NCI-H1694 (cell line): ENCODE measurements at places on chromosomes 5 and 9.

GRCh38 chr5:33049842-33050241, 338.7 kb downstream of the NPR3 start:
- no peak for DNase-seq

DNA sequence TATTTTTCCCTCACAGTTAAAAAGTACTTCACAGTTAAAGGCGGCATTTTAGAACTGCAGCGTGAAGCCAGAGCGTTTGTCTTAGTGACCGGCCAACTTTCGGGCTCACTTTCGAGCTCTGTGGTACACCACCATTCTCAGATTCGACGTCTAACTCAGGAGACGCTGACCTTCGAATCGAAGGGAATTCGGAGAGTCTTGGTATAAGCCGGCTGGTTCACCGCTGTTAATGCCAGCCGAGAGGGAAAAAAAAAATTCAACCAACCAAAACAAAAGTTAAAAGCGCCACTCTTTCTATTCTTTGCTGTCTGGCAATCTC, 544 bp upstream of the SNX24 start:
- DNase-seq: no peak

GRCh38 chr9:116468369-116468768, 218.7 kb upstream of the TRIM32 start:
- DNase-seq: no peak

GRCh38 chr9:101566904-101567724, 27.7 kb downstream of the PPP3R2 start:
- DNase-seq: no peak

GRCh38 chr9:112856843-112857242, 33.8 kb downstream of the SLC46A2 start:
- DNase-seq: no peak

GRCh38 chr5:76607353-76607871, 15.8 kb downstream of the F2RL2 start:
- no peak for DNase-seq

GRCh38 chr5:5683174-5683573, 260.7 kb downstream of the ICE1 start:
- no peak for DNase-seq
